GM04504 (cell line): ENCODE measurements at places on chromosomes 6 and 20.

GRCh38 chr6:168532070-168532469 lies 91.1 kb downstream of the SMOC2 start:
- no peak for DNase-seq

- no peak for DNase-seq
Measured at GRCh38 chr6:128754658-128755256, 128.2 kb upstream of the LAMA2 start.

DNA sequence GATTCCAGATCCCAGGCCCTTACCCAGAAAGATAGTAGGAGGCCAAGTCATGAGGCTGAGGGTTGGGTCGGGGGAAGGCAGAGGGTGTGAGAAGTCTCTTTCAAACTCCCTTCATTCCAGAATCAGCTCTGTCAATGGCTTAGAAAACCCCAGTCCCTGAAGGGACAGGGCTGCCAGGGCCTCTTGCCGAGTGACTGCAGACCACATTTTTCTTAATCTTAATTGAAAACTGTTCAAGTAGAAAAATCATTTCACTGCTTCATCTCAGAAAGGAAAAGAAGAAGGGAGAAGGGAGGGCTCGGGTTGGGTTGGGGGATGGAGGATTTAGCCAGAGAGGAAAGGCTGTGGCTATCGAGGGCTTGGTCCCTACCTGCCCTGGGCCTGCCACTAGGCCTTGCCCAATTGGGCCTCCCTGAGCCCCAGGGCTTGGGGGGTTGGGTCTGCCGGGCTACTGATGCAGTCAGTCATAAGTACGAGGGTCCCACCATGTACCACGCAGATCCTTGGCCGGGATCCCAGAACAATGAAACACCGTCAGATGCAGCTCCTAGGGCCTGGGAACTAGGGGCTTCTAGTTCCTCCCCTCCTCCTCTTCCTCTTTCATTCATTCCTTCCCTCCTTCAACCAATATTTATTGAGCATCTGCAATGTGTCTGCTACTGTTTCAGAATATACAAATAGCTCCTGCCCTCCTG lies 44.0 kb upstream of the CTNNBL1 start:
- DNase-seq: no peak

DNA sequence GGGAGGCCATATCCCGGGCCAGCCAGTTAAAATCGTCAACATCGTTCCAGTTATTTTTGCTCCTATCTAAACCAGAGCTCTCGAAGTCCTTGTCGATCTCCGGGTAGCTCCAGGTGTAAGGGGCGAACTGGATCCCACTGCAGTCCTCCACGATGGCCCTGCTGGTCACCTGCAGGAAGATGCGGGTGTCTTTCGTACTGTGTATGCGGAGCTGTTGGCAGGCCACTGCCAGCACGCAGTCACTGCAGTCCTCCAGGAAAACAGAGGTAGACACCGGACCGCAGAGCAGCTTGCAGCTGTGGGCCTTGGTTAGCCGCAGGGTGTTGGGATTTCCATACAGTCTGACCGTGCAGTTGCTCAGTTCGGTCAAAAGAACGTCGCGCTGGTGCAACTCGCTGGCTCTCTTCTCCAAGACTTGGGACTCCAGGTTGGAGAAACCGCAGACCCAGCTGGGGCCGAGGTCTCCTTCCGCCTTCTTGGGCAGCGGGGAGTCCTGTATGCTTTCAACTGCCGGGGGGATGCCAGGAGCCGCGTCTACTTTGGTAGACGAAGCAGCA lies 742 bp downstream of the TBCC start:
- no peak for DNase-seq

- DNase-seq: peak; percentile 33
Measured at GRCh38 chr6:45537539-45537938, 159.8 kb upstream of the SUPT3H start.

GRCh38 chr6:40359808-40360207 lies 227.4 kb downstream of the LRFN2 start:
- DNase-seq: no peak

DNA sequence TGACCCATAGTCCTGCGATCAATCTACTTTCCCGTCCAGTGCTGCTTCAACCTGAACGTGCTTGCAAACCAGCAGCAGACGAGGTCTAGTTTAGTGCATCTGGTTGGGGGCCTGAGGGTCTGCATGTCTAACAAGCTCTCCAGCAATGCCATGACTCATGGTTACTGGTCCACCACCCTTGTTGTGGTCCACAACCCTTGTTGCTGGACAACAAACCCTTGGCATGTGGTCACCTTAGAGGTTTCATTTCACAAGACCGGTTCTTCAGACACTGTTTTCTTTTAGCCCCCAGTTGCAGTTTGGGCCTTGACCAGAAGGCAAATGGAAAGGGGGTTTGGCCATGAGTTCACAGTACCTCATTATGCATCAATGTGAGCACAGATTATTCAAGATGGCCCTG lies 424.8 kb downstream of the QKI start:
- DNase-seq: no peak

DNA sequence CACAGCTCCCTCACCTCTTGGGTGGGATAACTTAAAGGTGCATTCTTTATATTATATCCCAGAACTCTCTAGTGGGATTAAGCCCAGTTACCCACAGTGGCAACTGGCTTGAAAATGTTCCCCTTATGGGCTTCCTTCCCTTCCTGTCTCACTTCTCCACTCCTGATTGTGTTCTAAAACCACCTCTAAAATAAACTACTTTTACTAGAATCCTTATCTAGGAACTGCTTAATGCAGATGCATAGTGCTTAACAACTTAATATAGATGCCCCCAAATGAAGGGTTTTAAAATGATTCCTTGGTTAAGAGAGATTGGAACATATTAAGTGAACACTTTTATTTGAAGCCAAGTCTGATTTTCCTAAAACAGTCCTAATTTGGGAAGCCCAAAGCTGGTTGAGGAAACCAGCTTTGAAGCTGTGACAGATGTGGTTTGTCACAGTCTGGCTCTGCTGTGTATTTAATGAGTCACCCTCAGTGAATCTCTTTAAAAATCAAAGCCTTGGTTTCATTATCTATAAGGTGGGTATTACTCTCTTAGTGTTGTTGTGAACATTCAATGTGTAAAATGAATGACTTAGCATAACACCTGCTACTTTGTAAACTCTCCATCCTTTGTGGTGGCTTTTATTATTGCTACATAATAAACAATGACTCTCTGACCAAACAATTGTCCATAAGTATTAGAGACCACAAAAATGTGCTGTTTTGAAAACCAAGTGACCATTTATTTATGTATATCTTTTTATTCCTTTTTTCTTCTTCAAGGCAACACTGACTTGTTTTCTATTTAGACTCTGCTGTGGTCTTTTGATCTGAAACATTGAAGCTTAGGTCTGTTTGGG lies 24.4 kb downstream of the PLCB1 start:
- DNase-seq: no peak

DNA sequence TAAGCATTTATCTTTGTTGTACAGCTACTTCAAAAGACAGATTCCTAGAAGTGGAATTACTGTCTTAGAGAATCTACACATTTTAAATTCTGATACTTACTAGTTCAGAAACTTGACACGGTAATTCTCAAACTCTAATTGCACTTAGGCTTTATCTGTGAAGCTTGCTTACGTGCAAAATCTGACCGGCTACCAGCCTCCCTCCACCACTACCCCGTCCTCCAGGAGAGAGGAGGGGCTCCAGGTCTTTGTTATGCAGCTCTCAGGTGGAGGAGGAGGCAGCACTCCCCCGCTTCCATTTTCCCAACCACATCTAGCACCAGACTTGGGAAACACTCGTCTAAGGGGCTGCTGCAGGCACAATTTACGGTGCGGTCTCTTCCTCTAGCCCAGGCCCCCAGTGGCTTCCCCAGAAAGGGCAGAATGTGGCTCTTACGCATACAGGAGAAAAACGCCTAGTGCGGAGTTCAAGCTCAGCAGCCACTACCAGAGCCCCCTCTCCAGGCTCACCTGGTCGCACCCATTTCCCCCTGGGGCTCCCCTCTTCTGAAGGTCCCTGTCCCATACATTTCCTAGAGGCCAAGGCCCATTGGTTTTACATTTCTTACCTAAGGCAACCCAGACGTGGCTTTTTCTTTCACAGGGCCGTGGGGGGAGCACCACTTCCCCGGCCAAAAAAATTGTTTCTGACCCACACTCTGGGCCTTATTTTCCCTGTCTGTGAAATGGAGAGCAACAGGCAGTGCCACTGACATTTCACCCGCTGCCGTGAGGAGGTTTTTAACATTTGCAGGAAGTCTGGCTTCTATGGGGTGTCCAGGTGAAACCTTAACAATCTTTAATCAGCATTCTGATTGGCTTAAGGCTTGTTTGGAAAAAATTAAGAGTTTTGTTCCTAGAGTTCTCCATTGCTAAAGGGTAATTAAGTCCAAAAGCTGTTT lies 1.6 kb upstream of the TGIF2 start:
- no peak for DNase-seq

DNA sequence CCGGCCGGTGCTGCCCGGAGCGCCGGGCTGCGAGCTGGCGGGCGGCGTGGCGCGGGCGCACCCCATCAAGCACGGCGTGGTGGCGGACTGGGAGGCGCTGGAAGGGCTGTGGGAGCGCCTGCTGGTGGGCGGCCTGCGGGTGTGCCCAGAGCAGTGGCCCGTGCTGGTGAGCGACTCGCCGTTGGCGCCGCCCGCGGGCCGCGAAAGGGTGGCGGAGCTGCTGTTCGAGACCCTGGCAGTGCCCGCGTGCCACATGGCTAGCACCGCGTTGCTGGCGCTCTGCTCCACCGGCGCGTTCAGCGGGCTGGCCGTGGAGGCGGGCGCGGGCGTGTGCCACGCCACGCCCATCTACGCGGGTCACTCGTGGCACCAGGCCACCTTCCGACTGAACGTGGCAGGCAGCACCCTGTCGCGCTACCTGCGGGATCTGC lies 517 bp downstream of the ACTL10 start:
- no peak for DNase-seq

- DNase-seq: no peak
Measured at GRCh38 chr6:2784061-2784460, 18.9 kb downstream of the WRNIP1 start.

DNA sequence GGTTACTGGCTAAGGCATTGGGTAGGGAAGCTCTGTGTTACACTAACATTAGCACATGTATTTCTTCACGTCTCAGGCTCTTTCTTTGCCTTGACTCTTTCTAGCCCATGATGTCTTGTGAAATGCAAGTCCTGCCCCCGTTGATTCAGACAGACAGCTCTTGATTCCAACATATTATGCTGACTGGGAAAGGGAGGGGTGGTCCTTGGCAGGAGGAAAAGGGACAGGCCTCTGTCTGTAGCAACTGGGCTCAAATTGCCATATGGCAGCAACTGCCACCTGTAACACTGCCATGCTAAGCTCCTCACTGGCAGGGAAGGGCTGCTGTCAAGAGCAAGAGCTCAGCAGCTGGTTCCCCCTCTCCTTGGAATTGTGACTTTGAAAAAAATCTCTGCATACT lies 5.7 kb upstream of the KCNK15 start:
- no peak for DNase-seq

- no peak for DNase-seq
Measured at GRCh38 chr20:18456600-18456999, 10.2 kb downstream of the DZANK1 start.

GRCh38 chr6:6577735-6578134 lies 10.8 kb upstream of the LY86 start:
- DNase-seq: no peak

DNA sequence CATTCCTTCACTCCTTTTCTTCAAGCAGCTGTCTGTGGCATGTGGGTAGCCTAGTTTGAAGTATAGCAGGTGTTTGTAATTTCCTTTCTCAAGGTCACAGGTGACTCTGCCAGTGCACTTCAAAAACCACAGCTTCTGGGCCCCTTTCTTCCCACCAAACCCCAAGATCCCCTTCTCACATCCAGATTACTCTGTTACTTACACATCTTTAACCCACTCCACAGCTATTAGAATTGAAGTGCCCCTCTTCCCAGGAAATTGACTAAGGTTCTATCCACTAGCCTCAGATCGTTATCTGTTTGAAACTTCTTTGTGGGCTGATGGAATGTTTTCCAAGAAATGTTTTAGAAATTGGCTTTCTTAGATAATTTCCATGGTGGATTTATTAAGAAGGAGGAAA lies 150.8 kb downstream of the AHI1 start:
- no peak for DNase-seq

- DNase-seq: no peak
Measured at GRCh38 chr6:107641500-107641941, 151.6 kb downstream of the SOBP start.

DNA sequence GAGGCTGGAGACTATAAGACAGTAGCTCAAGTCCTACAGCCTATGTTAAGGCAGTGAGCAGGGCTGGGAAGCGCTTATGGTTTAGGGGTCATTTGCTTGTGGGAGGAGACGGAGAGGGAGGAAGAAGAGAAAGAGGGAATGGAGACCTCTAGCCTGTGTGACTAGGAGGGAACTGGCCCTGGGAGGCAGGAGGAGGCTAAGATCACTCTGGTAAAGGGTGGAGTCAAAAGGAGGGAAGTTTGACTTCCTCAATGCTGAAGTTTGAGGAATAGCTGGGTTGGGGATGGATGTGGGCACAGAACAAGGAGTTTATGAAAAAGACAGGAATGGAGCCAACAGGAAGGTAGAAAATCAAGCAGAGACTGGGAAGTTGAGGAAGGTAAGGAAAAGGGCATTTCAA lies 6.4 kb upstream of the BACH2 start:
- DNase-seq: no peak

DNA sequence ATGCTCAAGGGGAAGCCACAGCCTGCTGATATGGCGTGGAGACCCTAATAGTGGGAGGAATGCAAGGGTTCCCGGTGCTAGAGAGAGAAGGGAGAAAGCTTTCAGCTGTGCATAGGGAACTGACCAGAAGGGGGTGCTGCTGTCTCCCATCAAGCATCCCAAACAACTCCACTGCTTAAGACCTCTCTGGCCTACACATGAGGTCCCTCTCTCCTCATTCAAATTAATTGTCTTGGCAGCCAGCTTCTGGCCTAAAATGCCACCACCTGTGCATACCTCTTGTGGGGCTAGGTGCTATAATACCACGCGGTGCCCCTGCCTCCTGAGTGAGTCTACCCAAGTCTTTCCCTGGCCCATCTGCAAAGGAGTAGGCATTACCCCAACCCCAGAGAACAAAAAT lies 14.5 kb downstream of the ADISSP start:
- peak; percentile 44 for DNase-seq

GRCh38 chr20:44702776-44703175 lies 12.4 kb upstream of the CCN5 start:
- DNase-seq: peak; percentile 87

DNA sequence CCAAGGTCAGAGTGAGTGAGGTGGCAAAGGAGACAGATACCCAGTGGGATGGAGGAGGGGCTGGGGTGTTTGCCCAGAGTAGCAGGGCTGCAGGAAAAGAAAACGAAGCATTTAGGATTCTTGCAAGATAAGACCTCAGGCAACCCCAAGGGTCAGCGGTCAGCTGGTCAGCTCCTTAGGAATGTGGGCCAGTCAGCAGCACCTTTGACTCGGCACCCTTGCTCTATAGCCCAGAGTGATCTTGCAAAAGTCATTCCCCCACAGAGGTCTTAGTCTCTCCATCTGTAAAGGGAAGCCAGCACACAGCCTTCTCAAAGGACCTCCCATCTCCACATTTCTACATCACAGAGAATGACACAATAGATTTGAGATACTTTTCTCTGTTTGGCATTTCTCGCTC lies 56.7 kb downstream of the VEGFA start:
- DNase-seq: no peak
